ENCODE measurements at places on chromosomes 4 and X. TPM values are rescaled to one million over a fixed set of nuclear protein-coding genes. Genes with fewer than 3 reads are reported as not detected.

GRCh38 chrX:125387945-125388344 is 68.3 kb downstream of the TEX13C start:
- no peaks in the 10 kb centered on the region for H3K27me3 ChIP-seq
- H3K27ac ChIP-seq: no peak overlapping the region
- H3K4me1 ChIP-seq: no peaks in the 10 kb centered on the region
- H3K36me3 ChIP-seq: no peaks in the 10 kb centered on the region
- no peak overlapping the region for H3K4me3 ChIP-seq
- DNase-seq: no peak

DNA sequence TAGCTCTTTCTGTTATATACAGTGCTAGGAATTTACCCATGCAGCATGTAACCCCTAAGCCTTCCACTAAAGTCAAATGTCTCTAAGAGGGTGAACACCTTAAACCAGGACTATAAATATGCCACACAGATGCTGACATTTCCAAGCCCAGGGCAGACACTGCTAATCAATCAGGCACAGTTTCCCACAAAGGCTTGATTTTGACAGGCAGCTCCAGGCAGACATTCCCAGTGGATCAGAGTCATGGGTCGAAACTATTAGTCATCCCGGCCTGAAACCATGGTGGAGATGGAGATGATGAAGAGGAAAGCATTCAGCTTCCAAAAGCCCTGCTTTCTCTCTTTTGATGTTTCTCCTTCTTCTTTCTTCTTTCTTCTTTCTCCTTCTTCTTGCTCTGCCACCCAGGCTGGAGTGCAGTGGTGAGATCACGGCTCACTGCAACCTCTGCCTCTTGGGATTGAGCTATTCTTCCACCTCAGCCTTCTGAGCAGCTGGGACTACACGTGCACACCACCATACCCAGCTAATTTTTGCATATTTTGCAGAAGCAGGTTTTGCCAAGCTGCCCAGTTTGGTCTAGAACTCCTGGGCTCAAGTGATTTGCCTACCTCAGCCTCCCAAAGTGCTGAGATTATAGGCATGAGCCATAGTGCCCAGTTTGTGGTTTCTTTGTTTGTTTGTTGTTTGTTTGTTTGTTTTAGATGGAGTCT is 21.0 kb upstream of the SORCS2 start:
- H3K4me3 ChIP-seq: no peak overlapping the region
- no peaks in the 10 kb centered on the region for H3K36me3 ChIP-seq
- no peaks in the 10 kb centered on the region for H3K27me3 ChIP-seq
- DNase-seq: no peak
- H3K27ac ChIP-seq: no peak overlapping the region
- H3K4me1 ChIP-seq: no peaks in the 10 kb centered on the region

DNA sequence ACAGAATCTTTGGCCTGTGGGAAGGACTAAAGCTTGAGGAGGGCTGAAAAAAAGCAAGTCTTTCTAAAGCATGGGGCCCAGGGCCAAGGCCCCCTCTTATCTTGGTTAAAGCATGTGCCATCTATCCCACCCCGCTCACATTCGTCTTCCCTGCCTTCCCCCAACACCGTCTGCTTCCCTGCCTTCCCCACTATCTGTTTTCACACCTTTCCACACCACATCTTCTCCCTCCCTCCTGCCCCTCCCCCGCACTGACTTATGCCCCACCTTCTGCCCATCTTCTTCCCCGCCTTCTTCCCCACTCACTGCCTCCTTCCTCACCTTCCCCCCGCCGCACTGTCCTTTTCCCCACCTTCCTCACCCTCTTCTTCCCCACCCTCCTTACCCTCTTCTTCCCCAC is 890 bp upstream of the NAP1L5 start:
- no peaks in the 10 kb centered on the region for H3K27me3 ChIP-seq
- no peak for DNase-seq
- H3K27ac ChIP-seq: peak overlapping the region; percentile 54

DNA sequence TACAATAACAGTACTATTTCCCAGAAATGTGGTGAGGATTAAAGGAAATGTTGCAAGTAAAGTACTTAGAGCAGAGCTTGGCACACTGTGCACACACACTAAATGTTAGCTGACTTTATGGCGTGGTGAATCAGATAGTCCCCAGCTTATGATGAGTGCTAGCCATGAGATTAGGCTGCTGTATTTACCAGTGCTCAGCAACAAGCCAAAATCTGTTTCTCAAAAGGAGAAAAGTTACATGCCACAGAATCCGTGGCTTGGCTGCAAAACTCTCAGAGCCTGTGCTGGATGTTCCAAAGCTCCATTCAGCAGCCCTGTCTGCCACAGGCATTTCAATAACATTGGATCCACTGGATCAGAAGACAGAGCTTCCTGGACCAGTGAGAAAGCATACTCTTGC is 12.8 kb upstream of the STBD1 start:
- H3K4me1 ChIP-seq: no peaks in the 10 kb centered on the region
- DNase-seq: no peak
- H3K27me3 ChIP-seq: no peaks in the 10 kb centered on the region
- H3K36me3 ChIP-seq: no peaks in the 10 kb centered on the region
- no peak overlapping the region for H3K27ac ChIP-seq

DNA sequence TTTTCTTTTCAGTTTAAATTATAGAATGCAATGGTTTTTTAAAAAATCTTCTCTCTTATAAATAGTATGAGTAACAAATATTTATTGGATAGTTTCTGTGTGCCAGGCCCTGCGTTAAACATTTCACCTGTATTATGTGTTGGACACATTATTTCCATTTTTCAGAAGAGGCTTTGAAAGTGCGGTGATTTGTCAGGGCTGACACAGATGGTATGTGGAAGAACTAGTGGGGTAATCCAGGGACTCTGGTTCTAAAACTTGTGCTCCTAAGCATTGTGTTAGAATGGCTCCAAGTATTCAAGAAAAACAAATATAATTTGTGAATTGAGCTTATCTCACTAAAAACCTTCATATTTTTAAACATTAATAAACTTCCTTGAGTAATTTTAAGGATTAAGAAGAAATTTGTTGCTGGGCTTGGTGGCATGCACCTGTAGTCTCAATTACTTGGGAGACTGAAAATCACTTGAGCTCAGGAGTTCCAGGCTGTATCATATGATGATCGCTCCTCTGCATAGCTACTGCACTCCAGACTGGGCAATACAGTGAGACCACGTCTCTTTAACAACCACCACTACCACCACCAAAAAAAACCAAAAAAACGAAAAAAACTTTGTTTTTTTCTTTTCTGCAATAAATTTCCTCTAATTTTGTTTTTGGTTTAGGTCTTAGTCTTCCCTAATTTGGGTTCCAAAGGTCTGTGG is 40.0 kb downstream of the RAPGEF2 start:
- H3K27me3 ChIP-seq: no peaks in the 10 kb centered on the region
- H3K27ac ChIP-seq: no peak overlapping the region
- DNase-seq: no peak
- peaks cover 42% of the 10 kb centered on the region for H3K4me1 ChIP-seq

DNA sequence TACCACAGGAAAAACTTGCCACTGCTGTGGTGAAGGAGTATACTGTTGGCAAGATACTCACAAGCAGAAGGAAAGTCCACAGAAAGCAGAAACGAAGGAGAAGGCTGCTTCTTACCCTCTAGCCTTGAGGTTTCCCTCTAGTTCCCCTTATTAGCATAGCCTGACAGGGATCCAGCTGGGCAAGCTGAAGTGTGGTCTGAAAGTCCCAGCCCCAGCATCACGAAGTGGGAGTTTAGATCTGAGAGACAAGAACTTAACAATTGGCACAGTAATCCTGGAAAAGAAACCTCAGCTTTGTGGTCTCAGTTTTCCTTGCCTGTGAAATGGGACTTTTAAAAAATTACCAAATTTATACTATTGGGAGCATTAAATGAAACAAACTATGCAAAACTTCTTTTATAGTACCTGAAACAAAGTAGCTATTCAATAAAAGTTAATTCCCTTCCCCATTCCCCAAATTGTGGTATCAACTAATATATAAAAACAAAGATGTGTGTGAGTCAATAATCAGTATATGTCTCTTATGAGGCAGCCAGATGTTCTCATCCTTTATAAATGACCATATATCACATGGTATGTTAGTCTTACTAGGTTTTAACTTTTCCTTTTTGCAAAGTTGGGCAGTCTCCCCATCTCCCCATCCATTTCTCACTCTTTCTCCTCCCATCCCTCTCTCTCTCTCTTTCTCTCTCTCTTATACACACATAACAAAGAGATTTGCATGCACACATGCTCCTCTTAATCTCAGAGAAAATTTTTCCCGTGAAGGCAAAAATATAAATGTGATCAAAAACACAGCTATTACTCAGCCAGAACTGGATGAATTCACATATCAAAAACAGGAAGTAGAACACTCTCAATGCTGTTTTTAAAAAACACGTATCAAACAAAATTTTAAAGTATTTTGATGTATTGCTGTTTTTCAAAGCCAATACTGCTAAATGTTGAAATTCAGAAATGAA is 57.8 kb downstream of the SCFD2 start:
- H3K4me1 ChIP-seq: peaks cover 5% of the 10 kb centered on the region
- DNase-seq: no peak
- no peak overlapping the region for H3K27ac ChIP-seq
- no peaks in the 10 kb centered on the region for H3K27me3 ChIP-seq
- peak overlapping the region; percentile 18 for H3K4me3 ChIP-seq
- H3K36me3 ChIP-seq: no peaks in the 10 kb centered on the region

DNA sequence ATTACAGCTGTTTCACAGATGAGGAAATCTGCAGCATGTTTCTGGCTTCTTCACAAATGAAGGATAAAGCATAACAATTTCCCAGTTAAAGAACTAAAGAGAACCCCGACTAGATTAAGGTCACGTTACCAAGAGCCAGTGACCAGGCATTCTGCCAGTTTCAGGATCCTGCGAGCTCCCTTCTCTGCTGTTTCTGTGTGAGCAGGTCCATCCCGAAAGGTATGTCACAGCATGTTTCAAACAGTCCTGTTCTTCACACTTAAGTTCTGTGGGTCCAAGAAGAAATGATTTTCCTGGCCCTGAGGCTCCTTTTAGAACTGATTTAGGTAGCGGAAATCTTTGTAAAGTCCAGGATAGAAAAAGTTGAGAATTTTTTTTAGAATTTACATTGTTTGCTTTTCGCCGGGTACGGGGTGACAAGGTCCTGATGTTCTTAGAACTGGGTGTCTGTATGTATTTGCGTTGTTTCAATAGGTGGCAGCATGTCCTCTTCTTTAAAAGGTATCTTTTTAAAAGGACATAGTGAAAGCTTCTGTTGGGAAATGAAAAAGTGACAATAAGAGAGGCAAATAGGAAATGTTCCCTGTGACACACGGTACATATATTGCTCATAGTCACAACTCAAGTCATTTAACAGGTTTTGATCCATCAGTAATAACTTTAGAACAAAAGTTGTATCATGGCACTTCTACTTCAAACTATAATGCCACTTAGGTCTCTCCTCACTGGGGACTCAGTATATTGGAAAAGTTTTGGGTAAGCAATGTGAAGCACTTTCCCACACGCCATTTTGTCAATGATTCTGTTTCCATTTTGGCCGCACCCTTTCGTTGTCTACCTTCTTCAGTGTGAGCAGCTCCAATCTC is 18.4 kb downstream of the IL21 start:
- no peak overlapping the region for H3K4me3 ChIP-seq
- no peaks in the 10 kb centered on the region for H3K4me1 ChIP-seq
- DNase-seq: no peak
- no peak overlapping the region for H3K27ac ChIP-seq

GRCh38 chrX:17967888-17968287 is 106.8 kb upstream of the RAI2 start:
- H3K36me3 ChIP-seq: no peaks in the 10 kb centered on the region
- no peaks in the 10 kb centered on the region for H3K4me1 ChIP-seq
- no peak overlapping the region for H3K4me3 ChIP-seq
- H3K27me3 ChIP-seq: no peaks in the 10 kb centered on the region
- no peak for DNase-seq
- H3K27ac ChIP-seq: no peak overlapping the region

- no peaks in the 10 kb centered on the region for H3K27me3 ChIP-seq
- H3K36me3 ChIP-seq: no peaks in the 10 kb centered on the region
Observed at GRCh38 chrX:97858592-97858991, 974.9 kb downstream of the RPA4 start.

GRCh38 chrX:47745416-47745815 is 86.4 kb upstream of the UXT start:
- H3K36me3 ChIP-seq: no peaks in the 10 kb centered on the region
- DNase-seq: no peak
- no peak overlapping the region for H3K27ac ChIP-seq
- H3K4me1 ChIP-seq: no peaks in the 10 kb centered on the region

GRCh38 chrX:20507901-20508620 is 241.4 kb upstream of the RPS6KA3 start:
- no peaks in the 10 kb centered on the region for H3K36me3 ChIP-seq
- no peak overlapping the region for H3K4me3 ChIP-seq
- no peaks in the 10 kb centered on the region for H3K4me1 ChIP-seq
- H3K27me3 ChIP-seq: no peaks in the 10 kb centered on the region
- H3K27ac ChIP-seq: no peak overlapping the region
- DNase-seq: no peak

DNA sequence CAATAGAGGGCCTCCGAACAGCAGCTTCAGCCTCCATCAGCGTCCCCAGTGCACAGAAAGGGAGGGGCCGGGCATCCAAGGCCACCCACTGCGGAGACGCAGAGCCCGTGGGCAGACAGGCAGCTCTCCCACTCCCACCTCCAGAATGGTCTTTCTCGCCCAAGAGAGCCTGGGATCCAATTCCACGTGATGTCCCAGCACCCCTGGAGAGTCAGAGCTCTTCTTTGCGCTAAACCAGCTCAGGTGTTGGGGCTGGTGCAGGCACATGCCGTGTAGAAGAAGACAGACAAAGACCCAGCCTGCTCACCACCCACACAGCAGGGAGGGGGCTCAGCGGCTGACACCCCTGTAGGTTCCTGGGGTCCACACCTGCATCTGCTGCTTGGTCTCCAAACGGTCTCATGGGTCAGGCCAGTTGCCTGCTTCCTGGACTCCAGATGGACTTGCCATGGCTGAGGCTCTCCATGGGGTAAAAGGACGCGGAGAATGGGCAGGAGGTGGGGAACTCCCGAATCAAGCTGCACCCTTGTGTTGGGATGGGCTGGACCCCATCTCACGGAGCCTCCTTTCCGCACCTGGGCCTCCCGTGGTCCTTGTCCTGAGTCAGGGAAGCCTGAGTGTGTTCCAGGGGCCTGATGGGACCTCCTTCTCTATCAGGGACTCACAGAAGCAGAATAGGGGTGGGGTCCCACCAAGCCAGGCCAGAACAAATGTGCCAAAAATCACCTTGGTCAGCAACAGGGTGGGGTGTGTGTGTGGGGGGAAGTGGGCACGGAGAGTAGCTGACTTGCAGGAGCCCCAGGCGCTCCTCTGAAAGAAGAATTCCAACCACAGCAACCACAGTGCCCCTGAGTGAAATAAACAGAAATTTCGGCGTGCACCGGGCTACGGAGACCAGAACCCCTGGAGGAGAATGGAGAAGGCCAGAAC is 11.6 kb upstream of the ASMTL start:
- H3K4me1 ChIP-seq: no peaks in the 10 kb centered on the region
- no peak for DNase-seq
- H3K27ac ChIP-seq: no peak overlapping the region
- H3K4me3 ChIP-seq: no peak overlapping the region

- H3K36me3 ChIP-seq: no peaks in the 10 kb centered on the region
- no peaks in the 10 kb centered on the region for H3K27me3 ChIP-seq
- no peak for DNase-seq
Observed at GRCh38 chr4:109429545-109429944, 4.1 kb upstream of the SEC24B start.

The GPRASP2 gene
- total RNA-seq: 4.7 TPM

The FAM199X gene
- 22.7 TPM for total RNA-seq

The SNX12 gene
- total RNA-seq: 62.1 TPM

The TEX11 gene
- total RNA-seq: not detected

The DOCK11 gene
- 45.8 TPM for total RNA-seq

The NLRP2B gene
- total RNA-seq: 0.95 TPM

The CFAP299 gene
- not detected for total RNA-seq

The PHEX gene
- total RNA-seq: 0.68 TPM

The PCDH11X gene
- total RNA-seq: 35.2 TPM

The AFF1 gene
- 51.9 TPM for total RNA-seq

The USP17L21 gene
- total RNA-seq: not detected

The CASK gene
- 46.1 TPM for total RNA-seq

The CASP3 gene
- 17.5 TPM for total RNA-seq

The TLL1 gene
- total RNA-seq: 10.6 TPM

The PTCHD1 gene
- total RNA-seq: 0.54 TPM
